ENCODE measurements at places on chromosomes 16 and 17. TPM values are rescaled to one million over a fixed set of nuclear protein-coding genes. Genes with fewer than 3 reads are reported as not detected.

SCGB1C2 gene
- not detected for total RNA-seq

DHX58 gene
- 6.7 TPM for total RNA-seq

ZNF785 gene
- not detected for total RNA-seq

GRCh38 chr17:27939474-27940465 is 46.6 kb upstream of the LYRM9 start:
- no peaks in the 10 kb centered on the region for H3K27me3 ChIP-seq
- no peaks in the 10 kb centered on the region for H3K4me1 ChIP-seq
- H3K27ac ChIP-seq = no peak overlapping the region
- no peak for DNase-seq
- H3K36me3 ChIP-seq = no peaks in the 10 kb centered on the region

GRCh38 chr17:48631693-48632578 is 5.8 kb upstream of the HOXB9 start:
- peaks cover 97% of the 10 kb centered on the region for H3K27me3 ChIP-seq
- no peak overlapping the region for H3K4me3 ChIP-seq
- no peak for DNase-seq
- H3K36me3 ChIP-seq = no peaks in the 10 kb centered on the region

ACAP1 gene
- 1.3 TPM for total RNA-seq

TNFSF12 gene
- 0.93 TPM for total RNA-seq

DNA sequence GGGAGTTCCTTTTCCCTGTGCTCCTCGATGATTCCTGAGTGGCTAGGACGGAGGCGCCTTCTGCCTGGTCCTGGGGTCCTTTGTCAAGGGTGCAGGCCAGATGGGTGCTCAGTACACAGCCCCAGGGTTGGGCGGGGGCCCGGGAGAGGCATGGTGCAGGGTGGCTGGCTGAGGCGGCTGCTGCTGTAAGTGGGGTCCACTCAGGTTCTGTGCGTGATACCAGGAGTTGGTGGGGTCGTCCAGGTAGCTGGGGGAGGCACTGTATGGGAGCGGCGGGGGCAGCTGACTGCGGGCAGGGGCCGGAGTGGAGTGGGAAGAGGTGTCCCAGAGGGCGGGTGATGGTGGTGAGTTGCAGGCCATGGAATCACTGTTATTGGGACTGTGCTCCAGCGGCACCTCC is 3.6 kb downstream of the DLX3 start:
- no peaks in the 10 kb centered on the region for H3K36me3 ChIP-seq
- DNase-seq = no peak

DNA sequence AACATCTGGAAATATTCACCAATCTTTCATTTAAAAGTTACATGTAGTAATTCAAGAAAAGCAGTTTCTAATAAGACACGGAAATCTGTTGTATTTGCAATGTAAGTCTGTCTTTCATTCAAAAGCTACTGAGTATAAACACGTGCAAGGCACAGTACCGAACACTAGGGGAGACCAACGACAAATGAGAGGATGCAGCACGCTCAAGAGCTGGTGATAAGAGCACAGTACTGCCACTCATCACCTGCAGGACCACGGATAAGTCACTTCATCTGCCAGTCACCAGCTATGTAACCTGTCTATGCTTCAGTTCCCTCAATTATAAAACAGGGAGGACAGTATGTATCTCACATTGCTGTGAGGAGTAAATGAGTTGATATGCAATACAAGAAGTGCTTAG is 67.1 kb downstream of the CLEC18A start:
- H3K36me3 ChIP-seq = peaks cover 9% of the 10 kb centered on the region
- no peaks in the 10 kb centered on the region for H3K27me3 ChIP-seq

DNA sequence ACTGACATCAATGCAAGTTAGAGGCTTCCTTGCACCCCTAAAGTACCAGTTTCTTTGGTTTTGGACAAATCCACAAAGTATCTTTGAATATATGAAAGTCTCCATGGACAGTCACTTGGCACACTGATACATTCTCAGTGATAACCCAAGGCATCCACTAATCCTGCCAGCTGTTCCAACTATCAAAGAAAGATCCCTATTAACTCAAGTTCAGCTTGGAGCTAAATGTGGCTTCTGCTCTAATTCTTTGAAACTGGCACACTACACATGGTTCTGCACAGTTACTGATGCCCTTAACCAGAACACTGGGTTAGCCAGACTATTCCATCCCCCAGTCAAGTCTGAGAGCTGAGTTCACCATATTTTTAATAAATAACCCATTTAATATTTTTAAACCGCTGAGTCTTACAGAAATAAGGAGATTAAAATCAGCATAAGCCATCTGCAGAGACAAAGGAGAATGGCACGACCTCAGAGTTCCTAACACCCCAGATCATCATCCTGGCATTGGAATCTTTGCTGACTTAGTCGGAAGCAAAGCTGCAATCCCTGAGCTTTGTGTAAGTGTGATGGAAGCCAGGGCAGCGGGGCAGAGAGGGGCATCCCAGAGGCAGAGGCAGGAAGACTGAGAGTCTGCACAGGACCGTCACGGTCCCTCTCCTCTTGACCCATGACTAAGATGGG is 6.3 kb downstream of the CACNG1 start:
- H3K36me3 ChIP-seq = no peaks in the 10 kb centered on the region
- H3K4me1 ChIP-seq = peaks cover 8% of the 10 kb centered on the region
- peaks cover 5% of the 10 kb centered on the region for H3K27me3 ChIP-seq
- H3K4me3 ChIP-seq = no peak overlapping the region
- DNase-seq = no peak

OTOA gene
- 0.11 TPM for total RNA-seq

GRCh38 chr17:44070455-44071197 is at the start of gene G6PC3:
TSS of gene G6PC3 (plus strand) at chr17:44070735. CDS start at chr17:44070966, 231 bp downstream.
- H3K4me1 ChIP-seq = peaks cover 34% of the 10 kb centered on the region
- DNase-seq = peak; percentile 99
- H3K27me3 ChIP-seq = no peaks in the 10 kb centered on the region
- peaks cover 16% of the 10 kb centered on the region for H3K36me3 ChIP-seq
- H3K4me3 ChIP-seq = peak within 1 kb of the TSS; percentile 77
- peak within 1 kb of the TSS; percentile 88 for H3K27ac ChIP-seq

MRPL45 gene
- 89.5 TPM for total RNA-seq

C16orf74 gene
- not detected for total RNA-seq

DNA sequence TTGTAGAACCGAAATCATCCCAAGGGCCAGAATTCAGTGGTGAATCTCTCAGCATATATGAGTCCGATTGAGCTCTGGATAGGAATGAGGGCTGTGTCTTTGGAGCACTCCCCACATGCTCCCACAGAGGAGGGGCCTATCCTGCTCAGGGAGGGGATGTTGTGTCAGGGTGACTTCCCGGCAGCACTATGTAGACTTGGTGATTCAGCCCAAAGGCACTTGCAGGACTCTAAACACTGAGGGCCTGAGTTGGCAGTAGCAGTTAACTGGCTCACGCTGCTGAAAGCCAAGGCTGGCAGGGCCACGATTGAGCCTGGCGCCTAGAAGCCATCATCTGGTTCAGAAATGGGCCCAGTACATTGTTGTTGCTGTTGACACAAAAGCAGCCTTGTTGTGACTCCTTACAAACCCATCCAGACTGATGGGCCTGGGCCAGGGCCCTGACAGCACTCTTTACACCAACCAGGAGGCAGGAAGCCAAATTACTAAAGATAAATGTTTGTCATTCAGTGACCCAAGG is 31.9 kb downstream of the NMT1 start:
- H3K4me3 ChIP-seq = no peak overlapping the region
- H3K27ac ChIP-seq = peak overlapping the region; percentile 26
- H3K27me3 ChIP-seq = no peaks in the 10 kb centered on the region
- peak; percentile 82 for DNase-seq

- H3K4me1 ChIP-seq = peaks cover 17% of the 10 kb centered on the region
- no peaks in the 10 kb centered on the region for H3K36me3 ChIP-seq
These were observed 229.6 kb upstream of the TNRC6C start for GRCh38 chr17:77728871-77729270.

DNA sequence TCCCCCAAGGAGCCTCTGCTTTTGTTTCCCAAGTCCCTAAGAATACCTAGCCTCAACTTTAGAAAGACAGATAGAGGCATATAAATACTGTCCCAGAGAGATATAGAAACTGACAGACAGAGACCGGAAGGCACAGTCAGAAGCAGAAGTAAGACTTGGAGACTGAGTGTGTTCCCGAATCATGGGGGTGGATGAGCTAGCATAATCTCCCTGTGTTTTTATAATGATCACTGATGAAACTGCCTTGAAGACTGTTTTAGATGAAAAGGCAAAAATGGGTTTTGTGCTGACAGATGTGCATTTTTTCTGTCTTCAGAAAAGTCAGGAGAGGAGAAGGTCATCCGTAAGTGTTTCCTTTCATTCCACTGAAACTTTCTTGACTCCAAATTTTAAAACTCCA is 8.3 kb upstream of the PSMD3 start:
- no peak overlapping the region for H3K4me3 ChIP-seq
- peaks cover 58% of the 10 kb centered on the region for H3K27me3 ChIP-seq
- DNase-seq = no peak
- H3K36me3 ChIP-seq = no peaks in the 10 kb centered on the region
- no peak overlapping the region for H3K27ac ChIP-seq
- no peaks in the 10 kb centered on the region for H3K4me1 ChIP-seq

DNA sequence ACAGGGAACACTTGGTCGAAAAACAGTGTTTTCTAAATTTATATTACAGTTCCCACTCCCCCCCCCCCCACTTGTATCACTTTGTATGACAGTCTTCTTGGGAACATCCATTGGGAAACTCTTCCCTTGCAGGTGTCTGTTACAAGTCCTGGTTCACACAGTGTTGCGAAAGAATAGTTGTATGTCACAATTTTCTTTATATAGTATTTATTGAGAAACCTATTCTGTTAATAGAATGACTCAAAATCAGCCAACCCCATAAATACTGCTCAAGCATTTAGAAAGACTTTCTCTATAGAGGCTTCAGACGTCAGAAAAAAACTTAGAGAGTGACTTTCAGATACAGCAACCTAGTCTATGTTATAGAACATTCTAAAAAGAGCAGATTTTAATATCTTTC is 414.4 kb downstream of the WWOX start:
- peaks cover 6% of the 10 kb centered on the region for H3K4me1 ChIP-seq
- no peak for DNase-seq
- H3K27me3 ChIP-seq = no peaks in the 10 kb centered on the region
- no peak overlapping the region for H3K27ac ChIP-seq

GRCh38 chr16:76389126-76389525 is 111.9 kb downstream of the CNTNAP4 start:
- H3K4me3 ChIP-seq = no peak overlapping the region
- no peak overlapping the region for H3K27ac ChIP-seq
- no peaks in the 10 kb centered on the region for H3K4me1 ChIP-seq
- no peaks in the 10 kb centered on the region for H3K27me3 ChIP-seq
- no peaks in the 10 kb centered on the region for H3K36me3 ChIP-seq
- DNase-seq = no peak
